Liver (tissue), 10 donors: ENCODE measurements at places on chromosomes 1 and 21. TPM values are rescaled to one million over a fixed set of nuclear protein-coding genes. Genes with fewer than 3 reads are reported as not detected.

GRCh38 chr1:37705399-37705798 is 13.1 kb downstream of the CDCA8 start:
- no peak overlapping the region for H3K27ac ChIP-seq
- no peaks in the 10 kb centered on the region for H3K36me3 ChIP-seq
- no peaks in the 10 kb centered on the region for H3K27me3 ChIP-seq
- H3K4me3 ChIP-seq, result no peak overlapping the region
- H3K4me1 ChIP-seq, result no peaks in the 10 kb centered on the region

DNA sequence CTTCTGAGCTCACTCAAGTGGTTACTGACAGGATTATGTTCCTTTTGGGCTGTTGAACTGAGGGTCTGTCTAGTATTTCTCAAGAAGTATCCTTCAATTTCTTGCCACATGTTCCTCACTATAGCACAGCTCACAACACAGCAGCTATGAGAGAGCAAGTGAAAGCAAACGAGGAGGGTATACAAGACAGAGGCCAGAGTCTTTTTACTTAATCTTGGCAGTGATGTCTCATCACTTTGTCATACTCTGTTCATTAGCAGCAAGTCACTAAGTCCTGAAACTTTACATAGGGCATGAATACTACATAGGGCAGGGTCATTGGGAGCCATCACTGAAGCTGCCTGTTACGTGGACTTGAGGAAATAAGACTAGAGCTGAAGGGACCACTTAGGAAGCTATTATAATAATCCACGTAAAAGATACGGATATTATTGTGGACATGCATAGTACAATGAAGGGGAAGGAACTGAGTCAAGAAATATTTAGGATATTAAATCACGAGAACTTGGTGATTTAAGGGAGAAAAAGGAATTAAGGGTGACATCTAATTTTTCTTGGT is 63.7 kb downstream of the SLC30A7 start:
- H3K4me1 ChIP-seq, result no peaks in the 10 kb centered on the region
- DNase-seq, result no peak
- H3K27ac ChIP-seq, result no peak overlapping the region
- no peaks in the 10 kb centered on the region for H3K36me3 ChIP-seq
- no peak overlapping the region for H3K4me3 ChIP-seq

- no peaks in the 10 kb centered on the region for H3K36me3 ChIP-seq
- no peak for DNase-seq
- H3K27ac ChIP-seq, result no peak overlapping the region
- H3K4me3 ChIP-seq, result no peak overlapping the region
- no peaks in the 10 kb centered on the region for H3K4me1 ChIP-seq
- H3K27me3 ChIP-seq, result no peaks in the 10 kb centered on the region
These were observed 129.7 kb upstream of the RUNX1 start for GRCh38 chr21:35178827-35179226.

DNA sequence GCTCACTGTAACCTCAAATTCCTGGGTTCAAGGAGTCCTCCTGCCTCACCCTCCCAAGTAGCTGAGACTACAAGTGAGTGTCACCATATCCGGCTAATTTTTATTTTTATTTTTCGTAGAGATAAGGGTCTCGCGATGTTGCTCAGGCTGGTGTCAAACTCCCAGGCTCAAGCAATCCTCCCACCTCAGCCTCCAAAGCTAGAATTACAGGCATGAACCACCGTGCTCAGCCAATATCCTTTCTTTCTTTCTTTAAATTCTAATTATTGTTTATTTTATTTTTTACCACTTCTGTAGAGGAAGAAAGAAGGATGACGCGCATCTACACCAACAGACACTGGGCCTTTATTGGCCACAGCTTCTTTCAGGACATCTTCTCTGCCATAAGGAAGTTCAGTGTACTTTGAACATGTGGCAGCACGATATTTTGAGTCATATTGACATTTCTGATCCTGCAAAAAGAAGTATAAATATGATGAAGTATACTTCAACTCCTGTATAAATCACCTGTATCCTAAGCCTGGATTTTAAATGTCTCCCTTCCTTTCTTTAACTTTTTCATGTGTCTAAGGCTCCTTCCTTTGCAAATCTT is 15.8 kb downstream of the CTSS start:
- no peak overlapping the region for H3K4me3 ChIP-seq
- peaks cover 33% of the 10 kb centered on the region for H3K36me3 ChIP-seq
- H3K27ac ChIP-seq, result no peak overlapping the region
- H3K4me1 ChIP-seq, result no peaks in the 10 kb centered on the region

- no peak for DNase-seq
- no peaks in the 10 kb centered on the region for H3K27me3 ChIP-seq
- H3K36me3 ChIP-seq, result no peaks in the 10 kb centered on the region
- H3K4me3 ChIP-seq, result no peak overlapping the region
- H3K27ac ChIP-seq, result no peak overlapping the region
These were observed 19.1 kb upstream of the SPAG17 start for GRCh38 chr1:118204105-118204504.

Gene SPRR5
- total RNA-seq, result not detected

Gene FMO5
- 152 TPM for total RNA-seq

Gene SPRR1A
- not detected for total RNA-seq

Gene TCP10L
- total RNA-seq, result 1.1 TPM

Gene MROH9
- total RNA-seq, result not detected
